ENCODE measurements at places on chromosomes 5 and 9.

GRCh38 chr9:22256381-22256780, 190.2 kb upstream of the DMRTA1 start:
- no peak for DNase-seq

DNA sequence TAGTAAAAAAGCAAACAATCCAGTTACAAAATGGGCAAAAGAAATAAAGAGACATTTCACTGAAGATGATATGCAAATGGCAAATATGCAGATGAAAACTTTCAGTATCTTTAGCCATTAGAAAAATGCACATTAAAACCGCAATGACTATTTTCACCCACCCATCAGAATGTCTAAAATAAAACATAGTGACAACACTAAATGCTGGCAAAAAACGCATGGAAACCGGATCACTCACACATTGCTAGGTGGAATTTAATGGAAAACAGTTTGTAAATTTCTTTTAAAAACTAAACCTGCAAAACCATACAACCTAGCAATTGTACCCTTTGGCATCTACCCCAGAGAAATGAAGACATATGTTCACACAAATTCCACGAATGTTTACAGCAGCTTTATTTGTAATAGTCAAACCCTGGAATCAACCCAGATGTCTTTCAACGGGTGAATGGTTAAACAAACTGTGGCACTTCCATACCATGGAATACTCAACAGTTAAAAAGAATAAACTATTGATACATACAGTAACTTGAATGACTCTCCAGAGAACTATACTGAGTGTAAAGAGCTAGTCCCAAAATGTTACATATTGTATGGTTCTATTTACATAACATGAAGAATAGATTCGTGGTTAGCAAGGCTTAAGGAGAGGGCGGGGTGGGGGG, 17.2 kb upstream of the PAM start:
- DNase-seq, result no peak

DNA sequence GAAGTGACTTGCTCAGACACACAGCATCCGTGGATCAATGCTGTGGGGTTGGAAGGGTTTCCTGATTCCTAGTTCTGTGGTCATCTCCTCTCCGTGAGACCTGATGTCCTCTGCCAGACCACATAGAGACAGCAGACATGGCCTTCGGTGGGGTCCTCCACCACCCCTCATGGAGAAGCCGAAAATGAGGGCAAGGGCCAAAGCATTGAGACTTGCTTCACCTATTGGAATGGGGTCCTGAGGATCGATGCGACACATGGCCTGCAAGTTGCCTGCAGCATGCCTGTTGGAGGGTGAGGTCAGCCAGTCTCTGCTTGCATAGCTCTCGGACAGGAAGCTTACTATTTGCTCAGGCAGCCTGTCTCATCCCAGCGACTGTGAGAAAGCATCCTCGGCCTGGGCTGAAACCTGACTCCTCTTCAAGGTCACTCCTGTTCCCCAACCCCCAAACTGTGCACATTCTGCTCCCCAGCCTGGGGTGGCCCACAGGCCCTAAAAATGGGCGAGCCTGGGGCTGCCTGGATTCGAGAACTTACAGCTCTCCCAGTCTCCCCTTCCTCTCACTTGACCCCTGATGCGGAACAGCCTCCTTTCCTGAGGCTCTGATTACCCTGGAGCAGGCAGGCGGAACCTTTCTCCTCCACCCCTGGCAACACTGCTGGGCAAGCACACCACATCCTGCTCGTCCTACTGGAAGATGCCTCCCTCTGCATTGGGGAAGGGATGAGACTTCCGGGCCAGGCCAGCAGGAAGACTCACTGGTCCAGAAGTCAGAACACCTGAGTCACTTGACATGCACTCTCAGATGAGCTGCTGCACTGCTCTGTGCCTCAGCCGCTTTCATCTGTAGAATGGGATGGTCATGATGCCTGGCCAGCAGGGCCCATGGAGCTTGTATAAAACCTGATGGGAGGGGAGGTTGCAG, 186.9 kb downstream of the RGS3 start:
- no peak for DNase-seq

- no peak for DNase-seq
Observed at GRCh38 chr5:36720688-36721087, 114.3 kb downstream of the SLC1A3 start.

DNA sequence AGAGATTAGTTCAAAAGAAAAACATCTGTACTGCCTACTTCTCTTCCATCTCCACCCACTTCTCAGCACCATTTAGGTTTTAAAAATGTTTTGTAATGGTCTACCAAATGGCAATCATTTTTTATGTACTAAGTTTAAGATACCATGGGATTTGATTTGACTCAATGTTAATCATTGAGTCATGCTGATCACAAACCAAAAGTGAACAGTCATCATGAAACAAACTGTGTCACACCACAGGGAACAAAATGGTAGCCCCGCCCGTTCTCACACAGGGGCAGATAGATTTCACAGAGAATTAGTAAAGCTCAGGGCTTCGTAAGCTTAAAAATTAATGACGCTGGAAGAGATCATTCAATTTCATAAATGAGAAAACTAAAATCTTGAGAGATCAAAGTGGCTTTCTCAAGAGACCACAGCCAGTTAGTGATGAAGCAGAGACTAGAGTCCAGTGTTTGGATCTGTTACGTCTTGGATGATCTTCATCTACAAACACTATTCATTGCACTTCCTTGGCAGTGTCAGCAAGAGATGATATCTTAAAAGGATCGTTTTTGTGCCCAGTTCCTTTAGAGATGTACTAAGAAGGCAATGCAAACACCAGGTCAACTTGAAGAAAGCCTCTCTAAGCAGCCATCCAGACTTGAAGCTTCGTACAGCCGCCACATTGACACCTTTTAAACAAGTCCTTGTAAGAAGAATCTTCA, 33.9 kb upstream of the TRIO start:
- DNase-seq, result no peak

DNA sequence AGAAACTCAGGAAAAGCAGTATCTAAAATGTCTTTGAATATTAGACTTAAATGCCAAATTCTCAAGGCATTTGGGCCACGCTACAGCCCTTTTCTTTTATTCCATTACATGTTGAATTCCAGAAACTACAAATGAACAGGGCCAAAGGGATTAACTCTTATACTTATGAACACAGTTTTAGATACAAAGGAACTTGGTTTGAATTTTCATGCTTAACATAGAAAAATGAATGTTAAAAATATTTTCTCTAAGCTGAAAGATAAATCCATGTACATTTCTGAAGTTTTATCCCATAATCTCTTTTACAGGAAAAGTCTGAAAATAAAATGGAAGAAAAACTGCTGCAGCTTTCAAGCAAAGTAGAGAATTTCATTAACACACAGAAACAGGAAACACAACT, 56.8 kb downstream of the FAM81B start:
- no peak for DNase-seq

- no peak for DNase-seq
Observed at GRCh38 chr5:128234928-128235641, 151.5 kb downstream of the SLC12A2 start.

DNA sequence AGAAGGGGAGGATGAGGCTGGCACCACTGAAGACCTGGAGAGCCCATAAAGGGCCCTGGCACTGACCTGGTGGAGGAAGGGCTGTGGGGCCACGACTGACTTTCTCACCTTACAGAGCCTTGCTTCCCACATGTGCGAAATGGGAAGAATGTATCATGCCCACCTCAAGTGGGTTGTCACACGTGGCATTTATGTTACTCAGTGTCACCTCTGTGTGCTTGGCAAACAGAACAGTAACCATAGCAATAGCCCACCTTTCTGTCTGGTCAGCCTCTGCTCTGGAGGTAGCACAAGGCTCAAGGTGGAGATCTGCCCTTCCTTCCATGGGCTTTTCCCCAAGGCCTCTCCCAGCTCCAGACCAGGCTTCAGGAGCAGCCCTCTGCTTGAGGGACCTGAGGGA, 16.7 kb downstream of the TCF7 start:
- no peak for DNase-seq

GRCh38 chr9:90064971-90065370, 460.2 kb downstream of the GADD45G start:
- no peak for DNase-seq

DNA sequence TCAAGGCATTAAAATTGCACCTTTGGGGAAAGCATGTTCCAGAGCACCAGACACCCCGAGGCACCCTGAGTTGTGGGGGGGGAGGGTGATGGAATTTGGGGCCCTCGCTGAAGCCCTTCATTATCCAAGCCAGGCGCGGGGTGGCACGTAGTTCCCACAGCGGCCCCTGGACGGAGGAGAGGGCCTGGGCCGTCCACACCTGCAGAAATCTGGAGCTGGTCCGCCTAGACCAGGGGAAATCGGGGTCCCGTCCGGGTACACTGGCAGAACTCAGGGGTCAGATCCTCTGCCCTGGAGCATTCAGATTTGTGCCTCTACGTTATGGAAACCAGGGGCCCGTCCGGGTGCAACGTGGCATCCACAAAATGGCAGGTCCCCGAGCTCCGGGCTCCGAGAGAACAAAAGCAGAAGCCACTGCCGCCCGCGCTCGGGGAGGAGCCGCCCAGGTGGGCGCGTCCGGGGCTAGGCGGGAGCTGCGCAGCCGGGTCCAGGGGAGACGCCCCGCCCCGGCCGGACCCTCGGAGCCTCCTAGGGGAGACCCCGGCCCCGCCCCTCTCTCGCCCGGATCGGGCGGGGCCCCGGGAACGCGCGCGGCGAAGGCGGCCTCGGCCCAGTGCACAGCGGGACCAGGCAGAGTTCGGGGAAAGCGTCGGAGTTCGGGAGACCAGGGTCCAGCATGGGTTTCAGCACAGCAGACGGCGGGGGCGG, at the start of gene PLEKHG4B:
Gene PLEKHG4B, plus strand, starts transcription at position 613 of the 708 bp plus-strand sequence. Its CDS starts 64 bp downstream, at position 677.
- DNase-seq, result no peak

DNA sequence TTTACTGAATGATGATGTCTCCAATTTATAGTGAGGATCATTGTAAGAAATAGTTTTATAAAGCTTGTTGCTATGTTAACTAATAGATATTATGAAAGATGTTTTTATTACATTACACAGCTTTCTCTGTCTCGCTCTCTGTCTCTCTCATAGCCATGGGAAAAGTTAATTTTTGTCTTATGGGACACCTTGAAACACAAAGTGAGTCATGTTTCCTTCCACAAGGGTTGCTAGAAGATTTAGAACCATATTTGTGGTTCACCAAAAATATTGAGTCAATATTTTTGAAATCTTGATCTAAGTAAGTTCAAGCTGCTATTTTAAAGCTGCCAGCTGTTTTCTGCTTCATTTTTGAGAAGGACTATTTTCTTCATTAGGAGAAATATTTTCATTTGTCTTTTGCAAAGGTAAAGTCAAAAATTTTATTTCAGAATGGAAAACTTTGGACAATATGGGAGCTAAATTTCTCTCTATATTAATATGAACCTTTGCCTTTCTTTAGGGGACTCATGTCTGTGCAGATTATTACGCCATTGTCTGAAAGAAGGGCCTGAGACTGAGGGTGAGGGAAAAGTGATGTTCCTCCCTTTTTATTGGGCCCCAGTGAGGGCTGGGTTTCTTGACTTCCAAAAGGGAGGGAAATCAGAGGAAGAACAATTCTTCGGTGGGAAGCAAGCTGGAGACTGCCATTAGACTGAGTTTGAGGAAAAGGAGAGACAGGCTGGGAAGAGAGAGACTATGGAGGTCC, 87.9 kb upstream of the SLC24A2 start:
- no peak for DNase-seq

DNA sequence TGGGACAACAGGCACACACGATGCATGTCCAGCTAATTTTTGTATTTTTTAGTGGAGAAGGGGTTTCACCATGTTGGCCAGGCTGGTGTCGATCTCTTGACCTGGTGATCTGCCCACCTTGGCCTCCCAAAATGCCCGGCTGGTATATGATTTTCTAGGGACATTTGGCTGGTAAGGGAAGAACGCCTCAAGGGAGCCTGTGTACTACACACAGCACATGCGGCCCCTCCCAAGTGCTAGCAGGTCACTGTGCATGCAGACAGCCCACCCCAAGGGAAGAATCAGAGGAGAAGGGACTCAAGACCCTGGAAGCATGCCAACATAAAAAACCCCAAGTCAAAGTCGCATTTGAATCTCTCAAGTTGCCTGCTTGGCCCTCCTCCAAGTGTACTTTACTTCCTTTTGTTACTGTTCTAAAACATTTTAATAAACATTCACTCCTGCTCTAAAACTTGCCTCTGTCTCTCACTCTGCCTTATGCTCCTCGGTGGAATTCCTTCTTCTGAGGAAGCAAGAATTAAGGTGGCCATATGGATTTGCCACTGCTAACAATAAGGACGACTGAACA, 24.3 kb upstream of the OTULINL start:
- DNase-seq, result no peak

GRCh38 chr9:84975926-84976325, 306.4 kb downstream of the NTRK2 start:
- DNase-seq, result no peak

GRCh38 chr5:178210073-178210535, 5.8 kb downstream of the HNRNPAB start:
- DNase-seq, result no peak

DNA sequence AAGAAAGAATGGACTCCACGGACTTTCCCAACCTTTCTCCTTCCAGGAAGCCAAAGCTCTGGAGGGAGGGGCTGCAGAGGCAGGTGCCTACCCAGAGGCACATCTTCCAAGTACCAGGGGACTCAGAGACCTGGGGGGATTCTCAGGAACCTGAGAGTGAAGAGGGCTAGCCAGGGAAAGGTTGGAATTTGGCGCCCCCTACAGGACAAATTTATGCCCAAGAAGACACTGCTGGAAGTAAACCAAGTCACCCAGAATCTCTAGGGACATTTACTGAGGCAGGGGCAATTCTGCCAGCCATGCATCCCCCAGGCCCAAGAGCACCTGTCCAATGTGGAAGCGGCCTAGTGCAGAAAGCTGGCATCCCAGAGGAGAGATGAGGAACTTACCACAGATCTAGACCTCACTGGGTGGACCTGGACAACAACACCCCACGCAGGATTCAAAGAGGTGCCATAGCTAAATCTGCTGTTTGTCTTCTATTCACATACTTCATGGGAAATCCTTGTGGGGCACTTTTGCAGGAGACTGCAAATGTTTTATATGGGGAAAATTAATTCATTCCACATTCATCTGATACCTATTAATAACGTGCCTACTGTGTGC, 25.9 kb upstream of the IDNK start:
- no peak for DNase-seq

- DNase-seq, result no peak
Observed at GRCh38 chr5:138241688-138242571, 28.8 kb upstream of the CDC23 start.

GRCh38 chr9:84235511-84235910, 105.0 kb downstream of the SLC28A3 start:
- no peak for DNase-seq

- DNase-seq, result no peak
Observed at GRCh38 chr5:82097-82496, 9.9 kb upstream of the PLEKHG4B start.

Data from stimulated activated CD8-positive, alpha-beta memory T cell treated with anti-CD3 and anti-CD28 coated beads, Interleukin-7, amount 100 ng/mL, for 1 hour (primary cell).